ENCODE measurements at places on chromosomes 2 and 18.

DNA sequence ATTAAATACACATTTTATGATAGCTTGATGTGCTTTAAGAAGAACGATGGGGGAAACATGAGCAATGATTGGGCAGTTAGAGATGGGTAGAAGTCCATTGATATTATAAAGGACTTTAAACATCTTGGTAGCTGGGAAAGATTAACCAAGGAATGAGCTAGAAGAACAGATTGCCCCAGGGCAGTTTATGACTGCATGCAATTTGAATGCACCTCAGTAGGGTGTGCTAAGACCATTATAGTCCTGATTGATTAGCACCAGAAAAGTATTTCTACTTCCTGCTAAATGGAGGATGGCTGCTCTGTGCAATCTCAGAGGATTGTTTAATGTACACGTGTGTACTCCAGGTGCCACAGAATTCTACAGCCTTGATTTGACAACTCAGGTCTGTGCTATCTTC, 641.9 kb downstream of the CNTNAP5 start:
- DNase-seq: no peak

- DNase-seq: no peak
Measured at GRCh38 chr2:3210257-3210656, 167.4 kb downstream of the EIPR1 start.

DNA sequence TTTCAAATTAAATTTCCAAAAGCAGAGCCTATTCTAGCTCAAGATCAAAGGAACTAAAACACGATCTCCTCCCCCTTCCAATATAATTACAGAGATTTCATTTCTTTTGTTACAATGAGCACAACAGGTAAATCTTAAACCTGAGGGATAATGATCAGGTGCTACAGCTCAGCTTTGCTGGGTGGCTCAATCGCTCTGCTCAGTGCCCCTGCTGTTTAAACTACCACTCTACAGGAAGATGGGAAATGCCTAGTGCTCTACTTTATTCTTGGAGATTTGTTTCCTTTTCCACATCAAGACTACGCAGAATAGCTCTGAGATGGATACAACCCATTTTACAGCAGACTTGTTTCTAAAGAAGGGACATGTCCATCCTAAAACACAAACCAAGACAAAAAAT, 162.3 kb downstream of the TCF4 start:
- no peak for DNase-seq

GRCh38 chr2:187058198-187058597, 209.2 kb upstream of the ZSWIM2 start:
- DNase-seq: no peak

DNA sequence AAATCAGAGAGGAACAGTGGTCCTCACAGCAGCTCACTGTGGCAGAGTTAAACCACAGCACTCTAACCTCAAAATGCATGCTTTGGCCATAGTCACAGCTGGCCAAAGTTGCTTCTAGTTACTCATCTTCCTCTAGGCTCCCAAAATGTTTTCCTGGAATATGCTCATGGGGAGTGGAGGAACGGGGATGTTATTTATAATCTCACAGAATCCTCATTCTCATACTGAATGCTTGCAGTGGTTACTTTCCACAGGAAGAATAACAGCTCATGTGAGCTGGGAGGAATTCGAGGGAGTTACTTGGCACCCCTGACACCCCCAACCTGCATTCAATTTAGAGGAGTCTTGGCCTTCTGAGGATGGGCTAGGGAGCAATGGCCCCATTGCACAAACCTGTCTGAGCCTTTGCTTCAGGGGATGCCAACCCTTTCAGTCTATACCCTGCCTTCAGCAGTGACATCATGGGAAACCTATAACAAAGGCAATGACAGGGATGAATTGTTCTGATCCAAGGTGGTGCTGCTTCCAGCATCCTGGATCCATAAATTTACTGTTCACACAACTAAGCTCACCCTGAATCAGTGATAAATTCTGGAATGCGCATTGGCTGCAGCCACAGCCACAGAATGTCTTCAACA, 22.4 kb upstream of the CCBE1 start:
- DNase-seq: peak; percentile 97

DNA sequence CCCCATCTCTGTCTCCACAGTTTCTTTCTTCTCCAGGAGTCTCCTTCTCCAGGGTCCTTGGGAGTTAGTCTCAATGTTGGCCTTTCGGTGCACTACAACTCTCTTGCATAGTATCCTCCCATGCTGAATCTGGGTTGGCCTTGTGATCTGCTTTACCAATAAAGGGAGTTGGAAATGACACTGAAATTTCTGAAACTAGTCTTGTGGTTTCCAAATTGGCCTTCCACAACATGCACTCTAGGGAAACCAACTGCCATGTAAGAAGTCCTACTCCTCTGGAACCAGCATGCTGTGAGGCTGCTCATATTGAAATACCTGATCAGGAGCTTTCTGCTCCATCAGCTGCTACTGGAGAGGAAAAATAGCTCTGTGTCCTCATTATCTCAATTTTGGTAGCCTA, 9.9 kb upstream of the ABHD3 start:
- no peak for DNase-seq

DNA sequence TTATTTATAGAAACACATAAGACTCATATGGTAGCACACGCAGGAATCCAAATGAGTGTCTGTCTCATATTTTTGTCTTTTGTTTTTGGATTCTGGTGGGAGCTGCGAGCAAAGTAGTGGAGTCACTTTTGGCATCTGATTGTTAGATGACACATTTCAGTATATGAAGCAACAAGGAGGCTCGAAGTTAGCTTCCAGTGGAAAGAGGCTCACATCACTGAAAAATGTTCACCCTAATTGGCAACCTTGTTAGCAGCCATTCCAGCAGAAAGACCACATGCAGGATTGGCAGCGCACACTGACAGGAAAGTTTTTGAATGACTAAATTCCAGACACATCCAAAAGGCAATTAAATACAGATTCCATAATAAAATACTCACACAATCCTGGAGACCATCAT, 87.4 kb downstream of the MYT1L start:
- peak; percentile 87 for DNase-seq

- DNase-seq: peak; percentile 5
Measured at GRCh38 chr2:168293766-168294165, 46.4 kb upstream of the STK39 start.

DNA sequence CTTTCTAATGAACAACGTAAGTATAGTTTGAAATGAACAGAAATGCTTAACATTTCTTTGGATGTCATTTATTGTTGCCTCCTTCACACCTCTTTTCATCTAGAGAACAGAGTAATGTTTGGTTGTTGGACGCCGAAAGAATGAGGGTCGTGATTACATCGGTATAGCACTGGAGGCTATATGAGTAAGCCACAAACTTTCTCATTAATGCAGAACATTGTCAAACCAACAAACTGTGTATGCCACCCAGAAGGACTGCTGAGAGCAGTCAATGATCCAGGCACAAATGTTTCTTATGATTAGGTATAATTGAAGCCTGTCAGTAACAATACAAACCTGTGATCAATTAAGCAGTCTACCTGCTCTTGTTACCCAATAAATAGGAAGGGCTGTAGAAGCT, 1494.7 kb upstream of the NXPH2 start:
- DNase-seq: no peak

DNA sequence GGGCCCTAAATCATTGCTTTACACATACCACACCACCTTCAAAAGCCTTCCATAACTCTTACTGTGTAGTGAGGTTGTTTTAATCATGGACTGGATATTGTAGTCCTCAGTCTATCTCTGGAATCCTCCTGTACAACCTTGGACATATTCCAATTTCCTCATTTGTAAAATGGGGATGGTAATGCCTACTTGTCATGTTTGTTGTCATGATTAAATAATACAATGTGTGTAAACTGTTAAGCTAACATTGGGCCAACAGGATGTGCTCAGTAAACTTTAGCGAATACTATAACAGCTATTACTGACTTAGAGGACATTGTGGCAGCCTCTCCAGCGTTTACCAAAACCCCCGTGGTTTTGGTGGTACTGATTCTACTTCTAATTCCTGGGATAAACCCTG, 74.7 kb upstream of the PTPRM start:
- no peak for DNase-seq

DNA sequence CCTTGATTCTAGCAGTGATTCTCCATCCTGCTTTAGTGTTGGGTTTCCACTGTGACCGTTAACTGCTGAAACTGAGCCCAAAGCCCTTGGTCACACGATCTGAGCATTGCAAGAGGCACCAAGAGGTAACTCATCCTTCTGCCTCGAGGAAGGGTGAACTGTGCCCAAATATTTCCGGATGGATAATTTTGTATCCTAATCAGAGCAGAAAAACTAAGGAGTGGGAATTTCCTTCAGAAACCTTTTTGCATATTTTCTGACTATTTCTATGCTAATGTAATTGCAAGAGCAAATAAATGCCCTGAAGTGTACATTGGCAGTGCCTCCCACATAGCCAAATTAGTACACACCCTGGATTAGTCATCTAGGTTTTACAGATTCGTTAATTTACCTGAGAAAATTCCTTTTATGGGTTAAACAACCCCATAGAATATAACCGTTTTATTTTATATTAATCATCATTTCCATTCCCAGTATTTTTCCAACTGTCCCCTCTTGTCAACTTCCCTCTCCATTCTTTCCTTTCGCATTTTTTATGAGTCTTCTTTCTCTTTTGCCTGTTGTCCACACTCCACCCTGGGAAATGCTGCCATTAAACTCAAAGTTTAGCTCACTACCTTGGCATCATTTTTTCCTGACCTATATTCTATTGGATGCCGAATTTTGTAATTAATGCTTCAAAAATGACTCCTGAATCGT, 31.7 kb upstream of the COBLL1 start:
- no peak for DNase-seq

DNA sequence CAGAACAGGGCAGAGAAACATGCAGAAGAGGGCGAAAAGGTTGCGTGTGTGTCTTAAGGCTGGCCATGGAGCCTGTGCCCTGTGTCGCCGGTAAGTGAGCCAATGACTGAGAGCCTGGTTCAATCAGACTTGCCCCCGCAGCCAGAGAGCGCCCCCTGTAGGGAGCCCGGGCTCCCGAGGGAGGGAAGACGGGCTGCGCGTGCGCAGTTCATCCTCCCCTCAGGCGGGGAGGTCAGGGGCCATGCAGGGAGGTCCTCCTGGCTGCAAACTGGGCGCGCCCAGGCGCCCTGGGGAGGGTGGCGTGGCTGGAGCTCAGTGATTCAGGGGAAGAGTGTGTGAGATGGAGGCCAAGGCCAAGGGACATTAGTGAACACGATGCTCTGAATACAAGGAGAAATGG, 276.6 kb downstream of the PHLPP1 start:
- DNase-seq: no peak

- no peak for DNase-seq
Measured at GRCh38 chr2:24754985-24755705, 38.0 kb downstream of the PTRHD1 start.

DNA sequence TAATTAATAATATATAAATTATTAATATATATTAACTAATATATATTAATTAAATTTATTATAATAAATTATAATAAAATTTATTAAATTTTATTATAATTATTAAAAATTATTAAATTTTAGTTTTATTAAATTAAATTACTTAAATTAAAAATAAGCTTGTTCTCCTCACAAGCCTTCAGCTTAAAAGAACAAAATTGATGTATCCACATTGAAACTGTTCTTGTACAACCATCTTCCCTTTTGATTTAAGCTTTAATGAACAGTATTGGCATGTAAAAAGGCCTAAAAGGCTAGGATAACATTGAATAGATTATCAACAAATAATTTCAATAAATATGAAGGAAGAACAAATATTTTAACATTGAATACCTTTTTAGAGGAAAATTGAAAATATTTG, 62.4 kb upstream of the XIRP2 start:
- DNase-seq: no peak

DNA sequence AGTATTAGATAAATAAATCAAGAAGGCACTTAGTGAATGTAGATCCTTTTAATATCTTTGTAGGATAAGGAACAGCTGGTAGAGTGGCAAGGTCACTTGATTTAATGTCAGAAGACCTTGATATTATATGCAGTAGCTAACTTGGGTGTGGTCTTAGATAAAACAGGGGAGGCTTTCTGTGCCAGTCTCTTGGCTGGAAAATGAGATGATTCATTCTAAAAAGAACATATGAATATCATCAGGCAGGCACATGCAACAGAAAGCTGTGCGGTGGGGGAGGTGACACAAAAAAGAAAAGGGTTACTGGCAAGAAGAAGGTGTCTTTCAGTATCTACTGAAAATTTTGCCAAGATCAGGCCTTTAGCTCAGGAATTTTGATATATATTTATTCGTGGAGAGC, 931.7 kb upstream of the CELF4 start:
- no peak for DNase-seq

- peak; percentile 98 for DNase-seq
Measured at GRCh38 chr18:76565238-76566173, 70.5 kb upstream of the ZNF516 start.

DNA sequence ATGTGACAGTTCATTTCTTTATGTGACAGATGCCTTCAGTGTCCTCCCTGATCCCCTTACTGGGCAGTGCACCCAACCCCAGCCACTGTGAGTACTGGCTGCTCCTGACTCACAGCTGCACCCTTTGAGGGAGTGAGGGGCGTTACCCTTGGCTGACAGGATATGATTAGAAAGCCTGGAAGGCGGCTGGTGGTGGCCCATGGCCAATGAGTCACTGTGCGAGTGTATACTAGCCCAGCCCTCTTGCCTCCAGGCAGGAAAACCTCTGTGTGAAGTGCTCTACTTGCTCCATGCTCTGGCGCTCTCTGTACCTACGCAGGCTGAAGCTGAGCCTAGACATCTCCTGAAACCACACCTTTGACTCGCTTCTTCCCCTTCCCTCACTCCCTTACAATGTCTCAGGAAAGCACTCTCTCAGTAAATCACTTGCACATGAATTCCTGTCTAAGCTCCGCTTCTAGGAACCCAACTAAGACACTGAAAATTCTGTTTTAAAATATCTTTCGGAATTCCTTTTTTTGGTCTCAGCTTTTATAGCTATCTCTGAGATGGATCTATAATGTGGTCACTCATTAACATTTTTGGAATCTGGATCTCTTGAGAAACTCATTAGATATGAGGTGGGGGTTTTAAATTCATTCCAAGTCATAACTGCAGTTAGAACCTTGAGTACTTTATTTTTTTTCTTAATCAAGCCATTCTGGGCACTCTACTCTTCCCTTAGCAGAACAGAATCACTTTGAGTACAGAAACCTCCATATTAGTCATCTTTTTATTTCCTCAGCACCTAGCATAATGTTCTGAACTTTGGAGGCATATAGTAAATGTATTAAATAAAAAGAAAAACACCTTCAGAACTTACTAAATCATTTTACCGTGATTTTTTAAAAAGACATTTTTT, 25.3 kb upstream of the STAM2 start:
- peak; percentile 93 for DNase-seq

DNA sequence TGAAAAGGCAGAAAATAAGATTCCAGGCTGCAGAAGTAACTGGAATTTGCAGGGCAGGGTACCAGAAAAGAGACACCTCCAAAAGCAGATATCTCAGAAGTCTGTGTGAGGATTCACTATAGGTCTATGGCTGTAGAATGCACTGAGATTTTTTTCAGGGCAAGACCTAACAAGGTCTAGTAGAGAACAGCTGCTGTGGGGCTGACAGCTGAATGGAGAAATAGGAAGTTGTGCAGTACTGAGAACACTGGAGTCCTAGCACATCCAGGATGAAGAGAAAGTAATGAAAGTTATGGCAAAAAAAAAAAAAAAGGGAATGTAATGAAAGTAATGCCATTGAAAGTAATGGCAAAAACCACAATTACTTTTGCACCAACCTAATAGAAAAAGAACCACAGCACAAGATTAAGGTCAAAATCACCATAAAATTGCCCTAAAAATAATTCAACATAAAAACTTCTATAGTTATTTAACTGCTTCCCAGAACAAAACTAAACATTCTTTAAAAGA, 57.3 kb downstream of the CPO start:
- DNase-seq: no peak

Measured in AG10803 (cell line).